ENCODE measurements at places on chromosomes 2 and 18.

GRCh38 chr2:156517419-156517818 is 81.2 kb downstream of the GPD2 start:
- no peak for ATAC-seq

- no peak for ATAC-seq
Measured at GRCh38 chr2:221570321-221570935, 1.7 kb downstream of the EPHA4 start.

- peak; percentile 70 for ATAC-seq
Measured at GRCh38 chr2:156445296-156446220, 9.4 kb downstream of the GPD2 start.

DNA sequence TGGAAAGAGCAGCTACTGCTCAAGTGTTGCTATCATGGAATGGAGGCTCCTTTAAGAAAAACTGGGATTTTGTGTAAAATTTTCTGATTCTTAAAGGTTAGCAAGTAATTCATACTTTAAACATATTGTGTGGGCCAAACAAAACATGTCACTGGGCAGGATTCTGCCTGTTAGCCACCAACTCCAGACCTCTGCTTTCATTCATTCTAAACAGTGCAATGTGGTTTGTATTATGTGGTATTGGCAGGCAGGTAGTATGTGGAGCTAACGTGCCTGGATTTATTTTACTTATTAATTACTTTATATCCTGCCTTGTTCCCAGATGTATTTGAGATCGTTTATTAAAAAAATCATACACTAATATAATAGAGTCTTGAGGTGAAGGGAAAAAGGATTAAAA is 1521.3 kb upstream of the ACVR2A start:
- ATAC-seq = peak; percentile 78

DNA sequence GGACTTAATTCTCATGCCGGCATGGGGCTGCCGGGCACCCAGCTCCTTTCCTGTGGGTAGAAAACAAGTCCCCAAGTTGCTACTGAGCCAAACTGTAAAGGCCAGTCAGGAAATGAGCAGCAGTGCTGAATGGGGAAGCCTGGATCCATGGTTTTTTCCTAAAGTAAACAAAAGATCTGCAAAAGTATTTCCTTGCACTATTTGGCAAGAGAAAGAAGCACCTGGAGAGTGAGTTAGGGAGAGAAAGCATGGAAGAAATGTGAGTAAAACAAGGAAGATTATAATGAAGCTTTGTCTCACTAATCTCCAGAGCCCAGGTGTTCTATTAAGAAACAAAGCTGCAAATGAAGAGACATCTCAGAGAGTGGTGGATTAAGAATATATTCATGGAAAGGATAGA is 117.6 kb downstream of the METTL8 start:
- ATAC-seq = no peak

DNA sequence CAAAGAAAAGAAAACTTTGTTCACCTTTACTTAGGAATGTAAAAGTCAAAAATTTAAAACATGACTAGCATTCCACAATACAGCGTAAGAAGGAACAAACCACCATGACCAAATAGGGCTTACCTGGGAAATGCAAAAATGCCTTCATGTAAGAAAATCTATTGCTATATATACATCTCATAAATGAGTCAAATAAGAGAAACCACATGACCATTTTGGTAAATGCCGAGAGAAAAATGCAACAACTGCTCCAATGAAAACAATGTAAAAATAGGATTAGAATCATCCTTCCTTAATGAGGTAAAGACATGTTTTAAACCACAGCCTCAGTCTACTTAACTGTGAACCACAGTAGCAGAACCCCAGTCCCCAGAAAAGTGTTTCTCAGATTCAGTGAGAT is 49.4 kb downstream of the TGOLN2 start:
- peak; percentile 25 for ATAC-seq

DNA sequence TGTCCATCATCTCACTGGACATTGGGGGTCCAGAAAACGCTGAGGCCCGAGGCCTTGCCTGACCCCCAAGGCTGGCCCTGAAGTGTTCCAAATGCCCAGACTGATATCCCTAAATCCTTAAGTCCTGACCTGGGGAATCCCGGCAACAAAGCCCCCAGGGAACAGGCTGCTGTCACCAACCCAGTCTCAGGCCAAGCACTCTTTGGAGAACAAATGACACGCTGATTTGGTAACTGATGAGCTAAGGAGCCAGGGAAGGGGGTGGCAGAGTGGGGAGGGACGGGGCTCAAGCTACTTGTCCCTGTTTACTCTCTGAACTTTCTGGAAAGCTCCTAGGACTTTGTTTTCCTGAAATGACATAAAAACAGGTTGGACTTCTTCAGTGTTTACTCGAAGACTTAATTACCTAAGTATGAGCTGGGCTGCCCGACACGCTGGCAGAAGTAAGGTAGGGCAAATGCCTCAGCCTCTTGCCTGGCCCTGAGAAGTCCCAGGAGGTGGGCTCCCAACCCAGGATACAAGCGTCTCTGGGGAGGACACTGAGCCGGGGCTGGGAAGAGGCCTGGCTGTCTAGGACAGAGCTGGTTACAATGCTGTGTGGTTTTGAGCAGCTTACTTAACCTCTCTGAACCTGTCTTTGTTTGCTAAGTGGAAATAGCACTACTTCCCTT is 105.5 kb upstream of the GLI2 start:
- ATAC-seq = no peak

GRCh38 chr2:177072090-177072489 is 140.5 kb upstream of the HNRNPA3 start:
- ATAC-seq = no peak

- ATAC-seq = no peak
Measured at GRCh38 chr2:127199223-127199622, 20.9 kb downstream of the CYP27C1 start.

- no peak for ATAC-seq
Measured at GRCh38 chr2:19890104-19890503, 11.7 kb downstream of the TTC32 start.

- ATAC-seq = no peak
Measured at GRCh38 chr2:96164459-96165184, 19.4 kb upstream of the DUSP2 start.

DNA sequence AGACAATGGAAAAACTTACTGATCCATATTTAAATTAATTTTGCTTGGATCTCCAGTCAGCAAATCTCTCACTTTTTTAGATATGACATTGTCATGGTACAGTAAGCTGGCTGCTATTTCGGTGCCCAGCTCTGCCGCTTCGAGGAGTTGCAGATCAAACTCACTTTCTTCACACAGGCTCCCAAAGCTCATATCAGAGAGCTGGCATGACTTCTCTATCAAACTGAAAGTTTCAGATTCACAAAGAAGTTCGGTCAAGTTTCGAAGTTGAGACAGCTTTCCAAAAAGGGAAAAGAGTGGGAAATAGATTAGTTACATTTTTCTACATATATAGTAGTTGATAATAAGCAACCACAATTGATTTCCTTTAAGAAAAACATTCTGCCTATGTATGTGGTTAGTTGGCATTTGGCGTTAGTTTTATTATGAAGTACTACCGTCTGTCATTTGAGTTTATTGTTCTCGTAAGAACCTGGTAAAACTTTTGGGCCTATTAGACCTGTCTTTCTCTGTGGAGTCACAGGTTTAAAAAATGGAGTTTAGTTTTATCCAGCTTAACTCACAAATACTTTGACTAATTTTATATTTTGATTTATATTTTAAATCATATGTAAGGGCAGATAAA is 118.8 kb downstream of the ABCA12 start:
- no peak for ATAC-seq

- no peak for ATAC-seq
Measured at GRCh38 chr18:78737006-78737915, 242.4 kb upstream of the SALL3 start.

DNA sequence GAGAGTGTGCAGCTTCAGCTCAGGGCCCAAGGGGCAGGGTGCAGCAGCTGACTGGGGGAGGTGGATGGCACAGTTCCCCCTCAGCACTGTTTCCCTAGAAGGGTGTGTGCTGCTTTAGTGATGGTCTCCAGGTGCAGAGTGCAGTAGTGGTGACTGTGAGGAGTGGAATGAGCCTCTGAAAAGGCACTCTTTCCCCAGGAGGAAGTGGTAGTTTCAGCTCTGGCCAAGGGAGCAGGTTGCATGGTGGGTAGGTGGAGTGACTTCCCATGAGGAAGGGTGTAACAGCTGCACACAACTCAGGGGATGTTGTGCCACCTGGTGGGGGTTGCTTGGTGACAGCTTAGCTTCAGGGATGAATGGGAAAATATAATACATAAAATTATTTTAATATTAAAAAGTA is 251.5 kb upstream of the NXPH2 start:
- ATAC-seq = peak; percentile 38

DNA sequence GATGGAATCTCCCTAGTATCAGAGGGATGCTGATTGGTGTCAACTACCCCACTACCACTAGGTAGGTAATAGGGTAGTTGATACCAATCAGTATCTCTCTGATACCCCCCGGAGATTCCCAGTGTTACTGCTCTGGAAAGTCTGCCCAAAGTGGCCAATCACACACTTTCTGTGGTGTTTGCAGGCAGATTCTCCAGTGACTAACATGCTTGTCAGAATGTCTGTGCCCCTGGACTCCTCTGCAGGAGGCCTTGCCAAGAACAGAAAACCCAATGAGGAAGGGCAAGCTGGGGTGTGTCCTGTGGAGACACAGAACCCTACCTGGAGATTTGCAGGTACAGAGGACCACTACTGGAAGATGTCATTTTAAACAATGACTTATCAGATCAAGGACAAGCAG is 135.1 kb downstream of the RIT2 start:
- ATAC-seq = no peak

- no peak for ATAC-seq
Measured at GRCh38 chr2:180115675-180116074, 108.6 kb upstream of the CWC22 start.

GRCh38 chr18:47627030-47627429 is 303.4 kb downstream of the SMAD2 start:
- ATAC-seq = no peak

DNA sequence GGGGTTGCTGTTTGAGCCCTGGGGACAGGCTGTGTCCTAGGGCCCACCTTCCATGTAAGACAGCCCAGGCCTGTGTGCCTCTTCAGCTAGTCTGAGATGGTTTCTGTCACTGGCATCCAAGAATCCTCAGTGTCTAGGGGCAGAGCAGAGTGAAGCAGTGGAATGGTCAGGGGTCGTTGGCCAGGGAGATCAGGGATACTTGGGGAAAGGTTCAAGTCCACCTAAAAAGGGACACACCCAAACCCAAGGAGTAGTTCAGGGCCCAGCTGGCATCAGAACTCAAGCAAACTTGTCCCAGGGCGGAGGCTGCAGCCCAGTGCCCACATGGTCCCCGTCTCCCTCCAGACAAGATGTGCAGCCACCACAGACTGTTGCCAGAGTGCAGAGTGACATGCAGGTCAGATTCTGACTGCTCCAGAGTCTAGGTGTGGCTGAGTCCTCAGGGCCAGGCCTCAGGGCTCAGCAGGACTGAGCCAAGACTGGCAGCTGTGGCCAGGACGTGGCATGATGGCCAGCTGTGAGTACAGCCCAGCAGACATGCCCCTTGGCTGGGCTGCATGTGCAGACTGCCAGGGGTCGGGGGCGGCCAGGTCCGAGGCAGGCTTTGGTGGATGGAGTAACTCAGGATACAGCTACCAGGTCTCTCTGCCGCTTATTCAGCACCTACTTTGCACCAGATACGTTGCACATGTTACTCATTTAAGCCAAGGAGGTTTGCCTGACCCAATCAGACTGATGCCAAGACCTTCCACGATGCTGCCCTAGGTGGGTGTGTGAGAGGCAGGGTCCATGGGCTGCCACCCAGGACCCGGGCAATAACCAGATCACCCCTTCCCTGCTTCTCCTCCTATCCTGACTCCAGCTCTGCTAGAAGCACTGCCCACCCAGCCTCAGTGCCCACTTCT is 146.6 kb downstream of the SMAD7 start:
- ATAC-seq = no peak

- no peak for ATAC-seq
Measured at GRCh38 chr18:76588601-76589226, 93.7 kb upstream of the ZNF516 start.

DNA sequence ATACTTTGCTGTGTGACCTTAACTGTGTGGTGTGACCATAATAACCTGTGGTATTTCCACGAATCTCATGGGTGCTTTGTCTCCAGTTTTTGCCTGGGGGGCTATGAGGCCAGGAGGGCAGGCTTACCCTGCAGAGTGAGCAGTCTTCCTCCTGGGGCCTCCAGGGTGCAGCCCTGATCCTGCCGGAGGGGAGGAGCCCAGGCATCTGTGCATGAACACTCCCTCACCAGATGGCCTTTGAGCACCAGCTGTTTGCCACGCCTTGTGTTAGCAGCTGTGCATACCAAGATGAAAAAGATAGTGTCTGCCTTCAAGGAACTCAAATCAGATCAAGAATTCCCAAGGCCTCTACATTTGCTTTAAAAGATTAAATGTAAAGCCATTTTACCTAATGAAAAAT is 75.0 kb upstream of the RBM44 start:
- ATAC-seq = peak; percentile 23

GRCh38 chr2:85578243-85579180 is 1.1 kb downstream of the VAMP8 start:
- ATAC-seq = no peak

GRCh38 chr2:65937379-65938160 is 497.4 kb upstream of the MEIS1 start:
- no peak for ATAC-seq

GRCh38 chr2:235608200-235608887 is 114.5 kb downstream of the AGAP1 start:
- no peak for ATAC-seq

DNA sequence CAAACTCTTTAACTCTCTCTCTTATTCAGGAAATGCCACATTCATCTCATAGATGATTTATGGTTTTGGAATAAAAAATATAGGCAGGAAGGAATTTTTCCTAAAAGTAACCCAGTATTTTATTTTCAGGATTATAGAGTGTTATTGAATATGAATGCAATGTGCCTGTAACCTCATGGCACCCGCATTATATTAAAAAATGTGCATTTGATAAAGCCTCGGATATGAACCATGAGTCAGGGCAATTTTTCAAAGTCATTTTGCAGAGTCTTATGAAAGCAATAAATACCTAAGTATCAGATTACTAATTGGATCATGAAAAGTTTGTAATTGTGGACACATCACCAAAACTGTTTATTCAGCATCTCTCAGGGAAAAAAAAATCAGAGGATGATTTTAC is 573.8 kb downstream of the TSN start:
- no peak for ATAC-seq

DNA sequence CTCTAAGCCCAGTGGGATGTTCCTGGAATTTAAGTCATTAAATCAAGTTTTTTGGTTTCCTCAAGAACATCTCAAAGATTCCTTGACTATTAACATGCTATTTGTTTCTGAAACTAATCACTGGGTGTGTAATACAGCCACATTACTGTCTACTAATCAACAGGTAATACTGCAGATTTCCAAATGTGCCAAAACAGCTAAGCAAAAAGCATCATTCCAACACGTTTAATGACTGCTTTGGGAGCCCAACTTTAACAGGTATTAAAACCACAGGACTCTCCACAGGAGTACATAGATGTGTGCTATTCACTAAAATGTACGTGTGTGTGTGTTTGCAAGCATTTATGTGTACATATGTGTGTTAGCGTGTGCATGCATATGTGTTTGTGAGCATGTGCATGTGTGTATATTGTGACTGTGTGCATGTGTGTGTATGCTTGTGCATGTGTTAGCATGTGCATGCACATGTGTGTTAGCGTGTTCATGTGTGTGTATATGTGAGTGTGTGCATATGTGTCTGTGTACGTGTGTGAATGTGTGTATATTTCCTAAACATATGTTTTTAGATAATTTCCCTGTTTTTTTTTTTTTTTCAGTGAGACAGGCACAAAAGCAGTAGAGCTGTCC is 80.7 kb downstream of the BCL11A start:
- ATAC-seq = no peak

GRCh38 chr2:122063716-122064115 is 308.3 kb downstream of the TSN start:
- no peak for ATAC-seq

GRCh38 chr18:48540251-48541025 is 1.6 kb downstream of the CTIF start:
- peak; percentile 53 for ATAC-seq

GRCh38 chr2:104443145-104443544 is 410.8 kb upstream of the POU3F3 start:
- ATAC-seq = no peak

Data from SK-N-SH treated with all-trans-retinoic acid at 6 μM for 48 hours (cell line).